RKO (cell line): ENCODE measurements at places on chromosomes 16 and 17.

DNA sequence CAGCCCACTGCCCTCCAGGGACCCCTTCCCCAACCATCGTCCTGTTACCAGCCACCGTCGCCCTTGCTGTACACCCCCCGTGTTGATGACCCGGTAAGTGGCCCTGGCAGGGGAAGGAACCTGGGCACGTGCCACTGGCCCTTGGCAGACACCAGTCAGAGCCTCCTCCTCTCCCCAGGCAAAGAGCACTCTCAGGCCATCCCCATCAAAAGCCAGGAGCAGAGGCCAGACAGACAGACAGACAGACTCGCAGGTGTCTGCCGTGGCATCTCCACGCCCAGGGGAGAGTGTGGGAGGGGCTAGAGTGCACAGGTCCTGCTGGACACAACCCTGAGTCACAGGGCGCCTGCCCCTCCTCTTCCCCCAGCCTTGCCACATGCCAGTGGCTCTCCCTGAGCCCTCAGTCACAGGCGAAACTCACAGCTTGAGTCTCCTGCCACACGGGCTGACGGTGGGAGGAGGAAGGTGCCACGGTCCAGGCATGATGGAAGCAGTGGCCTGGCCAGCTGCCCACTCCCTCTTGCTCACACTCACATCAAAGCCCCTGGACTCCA lies 7.8 kb downstream of the CLCN7 start:
- DNase-seq: no peak

DNA sequence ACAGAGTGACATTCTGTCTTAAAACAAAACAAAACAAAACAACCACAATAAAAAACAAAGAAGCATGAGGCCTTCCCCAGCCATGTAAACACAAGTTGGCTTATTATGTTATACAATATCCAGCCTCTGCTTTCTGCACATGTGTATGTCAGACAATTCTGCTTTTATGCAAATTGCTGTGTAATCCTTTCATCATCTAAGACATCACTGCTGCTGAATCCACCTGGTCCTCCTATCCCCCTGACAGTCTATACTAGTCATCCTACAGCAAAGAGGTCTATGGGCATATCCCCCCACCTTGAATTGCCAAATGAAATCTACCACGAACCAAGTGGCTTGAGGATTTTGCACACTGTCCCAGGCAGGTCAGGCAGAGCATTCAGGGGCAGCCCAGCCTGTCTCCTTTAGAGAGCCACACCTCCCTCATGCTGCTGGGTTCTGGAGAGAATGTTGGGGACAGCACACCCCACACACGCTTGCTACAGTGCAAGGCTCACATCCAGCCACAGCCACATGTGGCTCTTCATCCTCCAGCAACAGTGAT lies 339.6 kb upstream of the CDH5 start:
- DNase-seq: no peak

DNA sequence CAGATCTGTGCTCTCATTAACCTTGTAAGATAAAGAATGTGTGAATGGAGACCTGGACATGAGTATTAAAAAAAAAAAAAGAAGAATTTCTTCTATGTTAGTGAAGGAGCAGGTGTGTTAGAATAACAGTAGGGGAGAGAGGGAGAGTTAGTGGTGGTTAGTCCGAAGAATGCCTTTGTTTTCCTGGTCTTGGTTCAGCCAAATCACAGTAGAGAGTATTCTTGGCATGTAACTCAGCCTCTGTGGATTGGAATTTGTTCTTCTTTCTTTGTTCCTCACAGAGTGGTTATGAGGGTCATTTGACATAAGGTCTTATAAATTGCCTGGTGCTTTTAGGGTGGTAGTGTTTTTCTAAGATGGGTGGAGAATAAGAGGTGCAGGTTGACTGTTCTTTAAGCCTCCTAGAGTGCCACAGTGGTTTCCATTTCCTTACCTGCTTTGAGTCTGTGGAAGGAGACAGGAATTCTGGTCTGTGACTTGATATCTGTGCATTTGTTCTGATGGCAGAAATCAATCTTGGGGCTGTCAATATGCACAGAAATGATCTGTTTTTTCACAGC lies 17.6 kb downstream of the NUP93 start:
- DNase-seq: no peak

DNA sequence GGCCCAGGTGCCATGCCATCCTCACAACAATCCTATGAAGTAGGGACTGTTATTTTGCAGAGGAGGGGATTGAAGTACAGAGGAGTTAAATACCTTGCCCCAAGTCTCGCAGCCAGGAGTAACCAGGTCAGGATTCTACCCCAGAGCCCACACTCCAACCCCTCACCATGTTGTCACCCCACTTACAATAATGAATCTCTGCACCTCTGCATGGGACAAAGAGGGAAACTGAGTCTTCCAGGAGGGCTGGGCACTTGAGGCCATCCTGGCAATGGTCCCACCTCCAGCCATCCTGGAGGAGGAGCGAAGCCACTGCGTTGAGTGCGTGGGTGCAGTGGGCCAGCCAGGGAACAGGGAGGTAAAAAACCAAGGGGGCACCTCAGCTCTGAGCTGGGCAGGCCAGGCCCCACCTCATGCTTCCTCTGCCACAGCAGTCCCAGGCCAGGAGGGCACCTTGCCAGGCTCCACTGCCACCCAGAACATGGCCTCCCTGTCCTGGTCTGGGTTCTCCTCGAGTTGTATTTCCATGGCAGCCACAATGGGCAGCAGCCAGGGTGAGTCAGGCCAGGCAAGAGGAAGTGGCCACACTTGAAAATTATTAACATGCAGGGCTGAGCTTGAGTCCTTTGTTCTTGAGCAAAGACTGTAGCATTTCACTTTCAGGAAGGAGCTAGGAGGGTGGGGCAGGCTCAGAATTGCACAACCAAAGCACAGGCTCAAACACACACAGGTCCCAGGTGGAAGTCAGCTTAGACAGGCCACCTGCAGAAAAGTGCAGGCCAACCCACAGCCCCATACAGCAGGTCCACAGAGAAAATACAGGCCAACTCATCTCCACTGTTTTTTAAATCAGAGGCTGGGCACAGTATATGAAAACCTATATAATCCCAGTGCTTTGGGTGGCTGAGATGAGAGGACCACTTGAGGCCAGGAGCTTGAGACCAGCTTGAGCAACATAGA lies 52.1 kb downstream of the CUEDC1 start:
- DNase-seq: peak; percentile 27

- no peak for DNase-seq
Observed at GRCh38 chr17:59757881-59758385, 50.5 kb downstream of the VMP1 start.

GRCh38 chr16:27424772-27425498 lies 23.0 kb downstream of the IL21R start:
- no peak for DNase-seq

DNA sequence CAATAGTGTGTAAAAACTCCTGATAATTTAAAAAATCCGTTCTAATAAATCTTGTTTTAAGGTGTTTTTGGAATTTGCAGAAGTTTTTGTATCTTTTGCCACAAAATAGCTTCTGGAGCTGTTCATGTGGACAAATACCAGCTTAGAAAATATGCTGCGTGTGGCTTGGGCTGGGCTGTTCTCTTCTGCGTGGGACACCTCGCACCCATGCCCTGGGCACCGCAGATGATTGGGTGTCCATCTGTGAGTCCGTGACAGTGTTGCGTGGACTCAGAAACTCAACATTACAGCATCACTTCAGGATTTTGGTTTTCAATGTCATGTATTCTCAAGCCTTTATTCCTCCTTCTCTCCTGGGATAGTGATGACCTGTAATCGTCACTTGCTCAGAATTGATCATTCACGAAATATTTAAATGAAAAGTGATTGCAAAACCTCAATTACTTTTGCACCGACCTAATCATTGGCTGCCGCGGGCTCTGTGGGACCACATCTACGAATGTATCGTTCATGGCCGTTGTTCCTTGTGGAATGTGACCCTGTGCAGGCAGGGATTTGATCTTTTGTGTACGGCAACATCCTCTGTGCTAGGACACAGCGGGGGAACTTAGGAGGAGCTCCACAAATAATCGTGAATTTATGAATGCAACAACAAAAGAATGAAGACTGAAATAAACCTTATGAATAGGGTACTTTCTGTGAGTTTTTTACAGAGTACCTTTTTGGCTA lies 210.3 kb upstream of the FOXF1 start:
- DNase-seq: no peak

GRCh38 chr16:6377956-6378355 lies 954.7 kb upstream of the RBFOX1 start:
- DNase-seq: no peak

- DNase-seq: no peak
Observed at GRCh38 chr16:48157302-48157701, 1.5 kb upstream of the ABCC12 start.

GRCh38 chr17:614653-615546 lies 99.7 kb downstream of the VPS53 start:
- peak; percentile 35 for DNase-seq

- DNase-seq: no peak
Observed at GRCh38 chr16:81625544-81626153, 153.4 kb upstream of the PLCG2 start.

GRCh38 chr17:76671123-76671911 lies 27.8 kb upstream of the ST6GALNAC1 start:
- peak; percentile 99 for DNase-seq

DNA sequence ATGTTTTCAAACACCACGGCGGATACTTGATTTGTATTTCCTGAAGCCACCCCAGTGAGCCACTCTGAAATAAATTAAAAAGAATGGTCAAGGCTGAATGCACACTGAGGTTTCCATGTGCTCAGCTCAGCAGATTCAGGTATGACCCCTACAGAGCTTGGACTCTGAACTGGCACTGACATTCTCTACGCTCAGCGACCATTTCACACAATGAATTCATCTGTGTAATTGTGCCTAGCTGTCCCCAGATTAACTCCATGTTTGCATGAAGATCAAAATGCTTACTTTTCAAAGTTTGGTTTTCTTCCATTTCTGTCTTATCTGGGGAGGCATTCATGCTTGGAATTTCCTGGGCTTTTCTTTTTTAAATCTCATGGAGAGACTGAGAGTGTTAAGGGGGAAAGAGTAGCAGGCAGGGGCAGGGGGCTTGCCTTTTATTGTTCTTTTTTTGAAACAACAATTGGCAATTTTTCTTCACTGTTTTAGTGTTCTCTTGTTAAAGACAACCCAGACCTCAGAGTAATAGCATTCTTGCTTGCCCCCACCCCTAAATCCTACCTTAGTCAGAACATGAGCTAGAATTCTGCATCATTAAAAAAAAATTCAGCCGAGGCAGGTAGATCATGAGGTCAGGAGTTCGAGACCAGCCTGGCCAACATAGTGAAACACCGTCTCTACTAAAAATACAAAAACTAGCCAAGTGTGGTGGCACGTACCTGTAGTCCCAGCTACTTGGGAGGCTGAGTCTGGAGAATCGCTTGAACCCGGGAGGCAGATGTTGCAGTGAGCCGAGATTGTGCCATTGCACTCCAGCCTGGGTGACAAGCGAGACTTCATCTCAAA lies 85.5 kb upstream of the HNF1B start:
- DNase-seq: no peak

GRCh38 chr17:3511852-3512504 lies 36.2 kb downstream of the ASPA start:
- DNase-seq: no peak

DNA sequence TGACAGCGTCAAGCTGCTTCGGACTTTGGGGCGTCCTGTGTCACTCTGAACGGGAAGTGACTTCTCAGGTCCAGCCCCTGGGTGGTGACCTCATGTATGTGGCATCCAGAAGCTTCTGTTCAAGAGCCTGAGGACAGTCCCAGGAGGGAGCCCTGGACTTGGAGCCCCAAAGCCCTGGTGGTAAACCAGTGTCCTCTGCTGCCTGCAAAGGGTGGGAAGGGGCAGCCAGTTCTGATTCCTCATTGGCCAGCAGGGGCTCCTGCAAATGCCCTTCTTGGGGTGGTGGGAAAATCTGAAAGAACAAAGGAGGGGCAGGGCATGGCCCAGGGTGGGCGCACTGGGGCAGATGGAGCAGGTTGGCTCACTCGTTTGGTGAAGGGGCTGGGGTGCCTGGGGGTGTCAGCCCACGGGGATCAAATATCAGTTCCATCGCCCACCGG lies 1.6 kb downstream of the OSGIN1 start:
- peak; percentile 88 for DNase-seq

DNA sequence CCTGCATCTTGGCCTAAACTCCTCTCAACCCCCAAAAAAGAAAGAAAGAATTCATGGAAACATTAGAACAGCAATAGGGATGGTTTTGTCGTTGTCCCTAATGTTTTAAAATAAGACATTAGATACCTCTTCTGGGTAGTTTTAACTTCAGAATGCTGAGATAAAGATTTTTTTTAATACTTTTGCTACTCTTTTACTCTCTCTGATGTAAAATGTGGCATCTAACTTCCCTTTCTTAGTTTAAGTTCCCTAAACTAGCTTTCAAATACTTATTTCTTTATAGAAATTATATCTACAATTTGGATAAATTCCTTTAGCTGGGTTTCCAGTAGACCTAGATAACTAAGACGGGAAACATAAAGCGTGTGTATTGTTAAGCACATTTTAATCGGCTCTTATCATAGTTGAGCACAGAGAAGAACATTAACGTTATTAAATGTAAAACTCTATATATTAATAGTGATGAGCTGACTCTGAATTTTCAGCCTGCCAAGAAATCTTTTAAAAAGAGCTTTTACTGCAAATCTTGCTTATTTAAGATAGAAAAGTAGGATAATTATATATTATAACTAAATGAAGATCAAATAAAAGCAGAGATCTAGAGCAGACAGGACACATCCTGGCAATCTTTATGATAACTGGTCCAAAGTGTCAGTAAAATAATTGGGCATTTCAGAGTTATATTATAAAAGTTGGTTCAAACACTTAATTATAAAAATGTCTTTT lies 183.2 kb downstream of the CYB561 start:
- DNase-seq: no peak

GRCh38 chr16:80507538-80507937 lies 33.3 kb upstream of the DYNLRB2 start:
- DNase-seq: no peak

- no peak for DNase-seq
Observed at GRCh38 chr16:75948886-75949285, 222.6 kb upstream of the CPHXL start.

DNA sequence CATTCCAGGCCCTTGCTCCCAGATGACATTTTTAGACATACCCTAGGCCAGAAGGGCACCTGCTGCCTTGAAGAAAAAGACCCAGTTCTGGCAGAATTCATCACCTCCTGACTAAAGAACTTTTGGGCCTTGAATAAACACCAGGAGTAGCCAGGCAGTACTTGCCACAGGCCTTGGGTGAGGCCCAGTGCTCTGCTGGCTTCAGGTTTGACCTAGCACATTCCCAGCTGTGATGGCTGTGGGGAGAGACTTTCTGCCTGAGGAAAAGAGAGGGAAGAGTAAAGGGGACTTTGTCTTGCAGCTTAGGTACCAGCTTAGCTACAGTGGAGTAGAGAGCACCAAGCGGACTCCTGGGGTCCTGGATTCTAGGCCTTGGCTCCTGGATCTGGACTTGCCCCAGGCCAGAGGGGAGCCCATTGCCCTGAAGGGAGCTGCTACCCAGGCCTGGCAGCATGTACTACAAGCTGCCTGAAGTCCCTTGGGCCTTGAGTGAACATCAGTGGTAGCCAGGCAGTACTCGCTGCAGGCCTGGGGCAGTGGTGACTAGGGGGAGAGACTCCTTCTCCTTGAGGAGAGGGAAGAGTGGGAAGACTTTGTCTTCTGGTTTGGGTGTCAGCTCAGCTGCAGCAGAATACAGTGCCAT lies 44.3 kb downstream of the ABCA8 start:
- DNase-seq: no peak
